ENCODE measurements at places on chromosomes 13 and 19. TPM values are rescaled to one million over a fixed set of nuclear protein-coding genes. Genes with fewer than 3 reads are reported as not detected.

The SHISA7 gene
- total RNA-seq: not detected

The PNMA8A gene
- total RNA-seq: 11.4 TPM

The MCEMP1 gene
- total RNA-seq: not detected

The FFAR3 gene
- 1.6 TPM for total RNA-seq

The NBEA gene
- 12.3 TPM for total RNA-seq

Data from hepatocyte (in vitro differentiated cells).